ENCODE measurements at places on chromosomes 2 and 18.

GRCh38 chr18:8991155-8991554 lies 111.3 kb upstream of the NDUFV2 start:
- DNase-seq, result no peak

- no peak for DNase-seq
Observed at GRCh38 chr2:23037596-23037995, 347.4 kb upstream of the KLHL29 start.

DNA sequence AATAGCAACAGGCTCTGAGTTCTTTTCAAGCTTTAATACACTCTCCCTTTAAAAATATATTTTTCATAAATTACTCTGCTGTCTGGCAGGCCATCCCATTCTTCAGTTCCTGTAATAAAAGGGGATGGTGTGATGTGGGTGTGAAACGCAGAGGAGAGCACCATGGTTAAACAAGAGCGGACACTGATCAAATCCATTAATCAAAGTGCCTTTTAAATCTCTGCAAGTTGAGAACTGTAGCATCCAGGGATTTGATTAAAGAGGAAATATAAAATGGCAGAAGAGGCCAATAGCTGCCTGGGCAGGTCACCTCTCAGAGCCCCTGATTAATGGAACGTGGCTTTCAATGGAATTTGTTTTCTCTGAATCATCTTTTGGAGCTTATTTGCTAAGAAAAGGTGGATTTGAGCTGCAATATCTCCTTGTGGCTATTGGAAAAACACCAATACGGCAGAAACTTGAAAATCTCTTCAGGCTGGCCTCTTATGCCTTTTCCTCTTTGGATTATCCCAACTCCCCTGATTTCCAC lies 96.9 kb downstream of the ACTR3 start:
- DNase-seq, result no peak

DNA sequence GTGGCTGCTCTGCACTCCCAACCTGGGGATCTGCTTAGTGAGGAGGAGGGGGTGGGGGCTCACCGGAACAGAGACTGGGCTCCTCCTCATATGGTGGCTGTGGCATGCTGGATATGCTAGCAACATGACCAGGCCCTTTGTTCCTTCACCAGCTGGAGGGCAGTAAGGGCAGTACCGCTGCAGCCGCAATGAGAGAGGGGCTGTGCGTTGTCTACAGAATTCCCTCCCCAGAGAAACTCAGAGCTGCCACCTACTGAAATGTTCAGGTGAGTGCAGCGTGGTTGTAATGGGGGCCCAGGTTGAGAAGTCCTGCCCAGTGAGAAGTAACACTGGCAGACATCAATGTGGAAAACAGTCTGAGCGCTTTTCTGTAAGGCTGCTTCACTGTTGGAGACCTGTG lies 1211.9 kb upstream of the NXPH2 start:
- no peak for DNase-seq

DNA sequence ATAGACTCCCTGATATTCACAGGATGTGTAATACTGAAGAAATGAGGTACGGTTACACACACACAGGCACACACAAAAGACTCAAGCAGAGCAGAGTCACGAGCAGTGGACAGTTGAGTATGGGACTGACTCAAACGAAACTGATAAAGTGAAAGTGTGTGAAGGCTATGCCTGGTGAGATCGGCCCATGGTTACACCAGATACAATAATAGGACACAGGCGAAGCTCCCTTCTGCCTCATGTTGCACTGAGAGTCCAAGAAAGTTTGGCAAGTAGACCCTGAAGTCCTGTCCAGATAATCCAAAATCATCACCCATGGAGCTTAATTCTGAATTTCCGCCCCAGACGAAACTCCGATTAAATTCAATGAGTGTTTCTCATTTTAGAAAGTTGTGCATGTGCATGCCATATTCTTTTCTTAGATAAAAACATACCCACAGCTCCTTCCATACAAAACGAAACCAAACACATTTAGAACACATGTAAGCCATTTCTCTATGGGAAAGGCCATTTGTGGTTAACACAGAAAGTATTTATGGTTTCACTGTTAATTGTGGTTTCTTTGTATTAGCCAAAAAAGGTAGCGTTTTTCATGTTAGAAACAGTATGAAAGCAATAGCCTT lies 567.6 kb downstream of the PLCL1 start:
- DNase-seq, result no peak

DNA sequence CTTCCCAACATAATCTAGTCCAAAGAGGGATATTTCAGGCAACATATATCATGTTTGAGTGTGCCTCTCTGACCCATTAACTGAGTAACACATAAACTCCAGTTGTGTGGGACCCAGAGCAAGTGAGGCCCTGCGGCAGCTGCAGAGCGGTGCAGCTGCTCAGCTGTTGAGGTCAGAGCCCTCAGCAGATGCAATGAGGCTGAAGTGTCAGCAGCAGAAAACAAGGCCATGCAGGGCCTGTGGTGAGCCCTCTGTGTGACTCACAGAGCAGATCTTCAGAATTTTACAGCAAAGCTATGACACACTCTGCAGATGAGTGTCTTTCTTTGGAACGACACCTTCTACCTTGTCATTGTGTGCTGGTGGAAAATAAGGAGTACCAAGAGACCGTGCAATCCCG lies 168.5 kb downstream of the CBLN2 start:
- no peak for DNase-seq

- no peak for DNase-seq
Observed at GRCh38 chr2:129908721-129909373, 70.6 kb upstream of the RAB6C start.

GRCh38 chr2:40450796-40451430 lies 977 bp downstream of the SLC8A1 start:
- DNase-seq, result no peak

DNA sequence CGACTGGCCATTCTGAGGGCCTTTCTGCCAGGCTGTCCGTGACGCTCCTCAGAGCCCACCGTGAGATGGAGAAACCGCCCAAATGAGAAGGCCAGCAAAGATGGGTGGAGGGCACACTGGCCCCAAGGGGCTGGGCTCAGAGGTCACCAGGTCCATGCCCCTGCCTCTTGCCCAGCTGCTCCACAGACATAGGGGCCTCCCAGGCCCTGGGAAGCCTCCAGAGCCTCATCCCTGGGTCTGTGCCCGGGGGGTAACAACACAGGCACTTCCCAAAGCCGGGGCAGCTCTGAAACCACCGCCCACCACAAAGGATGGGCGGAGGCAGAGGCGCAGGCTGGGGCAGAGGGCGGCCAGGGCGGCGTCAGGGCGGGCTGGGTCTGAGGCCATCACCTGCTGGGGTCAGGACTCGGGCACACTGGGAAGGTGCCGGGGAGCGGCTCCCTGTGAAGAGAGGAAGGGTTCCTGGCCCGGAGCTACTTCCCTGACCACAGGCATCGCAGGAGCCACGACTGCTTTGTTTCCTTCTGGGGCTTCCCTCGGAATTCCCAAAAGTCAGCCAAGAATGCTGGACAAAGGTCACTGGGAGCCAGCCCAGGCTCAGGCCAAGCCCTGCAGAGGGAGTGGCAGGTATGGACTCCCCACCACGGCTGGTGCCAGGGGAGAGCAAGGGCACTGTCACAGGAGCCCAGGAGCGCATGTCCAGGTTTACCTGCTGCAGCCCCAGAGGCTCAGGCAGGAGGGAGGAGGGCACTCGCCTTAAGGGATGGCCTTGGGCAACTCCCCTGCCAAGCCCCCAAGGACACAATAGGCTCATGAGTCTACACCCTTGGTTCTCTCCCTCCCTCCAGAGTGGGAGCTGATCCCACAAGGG lies 9.4 kb downstream of the CYP26B1 start:
- no peak for DNase-seq

DNA sequence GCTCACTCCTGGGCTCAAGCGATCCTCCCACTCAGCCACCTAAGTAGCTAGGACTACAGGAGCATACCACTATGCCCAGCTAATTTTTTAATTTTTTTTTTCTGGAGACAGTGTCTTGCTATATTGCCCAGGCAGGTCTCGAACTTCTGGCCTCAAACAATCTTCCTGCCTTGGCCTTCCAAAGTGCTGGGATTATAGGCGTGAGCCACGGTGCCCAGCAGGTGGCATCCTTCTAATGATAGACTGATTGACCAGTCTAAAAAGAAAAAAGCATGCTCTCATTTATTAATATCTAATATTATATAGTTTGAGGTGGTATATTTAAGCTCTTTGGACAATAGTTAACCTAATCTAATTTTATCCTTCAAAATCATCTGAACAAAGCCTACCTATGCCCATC lies 198.6 kb downstream of the CAMKMT start:
- DNase-seq, result peak; percentile 21

DNA sequence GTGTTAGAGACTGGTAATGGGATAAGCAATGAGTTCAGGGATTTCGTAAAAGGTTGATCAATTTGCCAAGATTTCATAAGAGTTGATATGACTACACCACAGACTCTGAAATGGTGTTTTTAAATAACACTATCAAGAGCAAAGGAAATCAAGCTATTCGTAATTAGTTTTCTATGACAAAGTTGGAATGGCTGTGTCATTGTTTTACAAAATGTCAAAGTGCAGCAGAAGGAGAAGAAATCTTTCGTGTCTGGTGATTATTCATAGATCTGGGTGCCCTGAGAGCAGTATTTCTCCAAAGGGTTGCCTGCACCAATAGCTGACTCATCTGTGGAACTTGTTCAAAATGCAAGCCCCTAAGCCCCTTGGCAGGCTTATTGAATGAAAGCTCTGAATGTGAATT lies 70.1 kb downstream of the NABP1 start:
- DNase-seq, result no peak

DNA sequence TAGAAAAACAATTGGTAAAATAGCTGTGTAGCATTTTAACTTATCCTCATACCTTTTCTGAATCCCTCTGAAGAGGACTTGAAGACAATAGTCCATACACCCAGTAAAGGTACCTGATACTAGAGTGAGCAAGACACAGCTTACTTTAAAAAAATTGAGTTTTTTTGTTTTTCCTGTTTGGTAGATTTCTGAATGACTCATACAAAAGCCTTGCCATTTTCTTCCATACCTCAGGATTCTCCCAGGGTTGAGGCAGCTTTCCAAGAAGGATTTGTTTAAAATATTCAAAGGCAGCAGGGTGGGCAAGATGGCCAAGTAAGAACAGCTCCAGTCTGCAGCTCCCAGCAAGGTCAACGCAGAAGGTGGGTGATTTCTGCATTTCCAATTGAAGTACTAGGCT lies 551.0 kb upstream of the LRATD1 start:
- no peak for DNase-seq

GRCh38 chr18:32093523-32093922 lies 1.8 kb downstream of the RNF138 start:
- DNase-seq, result no peak

DNA sequence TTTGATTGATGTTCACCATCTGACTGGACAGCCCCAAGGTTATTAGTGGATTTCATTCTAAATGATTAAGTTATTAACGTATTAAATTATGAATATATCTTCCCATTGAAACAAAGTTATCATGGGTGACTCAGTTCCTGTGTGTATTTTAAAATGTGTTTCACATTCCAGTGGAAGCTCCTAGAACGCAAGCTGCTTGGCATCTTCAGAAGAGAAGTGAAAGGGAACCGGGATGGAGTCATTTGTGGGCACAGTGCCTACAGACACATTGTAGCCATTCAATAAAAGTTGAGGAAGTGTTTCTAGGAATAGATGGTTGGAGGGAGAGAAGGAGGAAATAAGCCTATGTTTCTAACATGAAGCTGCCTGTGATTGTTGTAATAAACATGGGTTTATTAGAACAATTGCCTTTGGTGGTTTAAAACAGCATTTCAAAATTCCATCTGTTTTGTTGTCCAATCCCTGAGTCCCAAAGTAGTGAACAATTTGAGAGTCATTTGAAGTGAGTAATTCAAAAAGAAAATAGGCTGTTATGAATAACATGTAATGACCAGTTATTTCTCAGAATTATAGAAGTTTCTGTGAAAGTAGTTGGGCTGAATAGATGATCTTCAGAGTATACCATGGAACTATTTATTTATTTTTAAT lies 143.5 kb downstream of the PKP4 start:
- DNase-seq, result no peak

GRCh38 chr2:114784890-114785583 lies 342.6 kb downstream of the DPP10 start:
- no peak for DNase-seq

DNA sequence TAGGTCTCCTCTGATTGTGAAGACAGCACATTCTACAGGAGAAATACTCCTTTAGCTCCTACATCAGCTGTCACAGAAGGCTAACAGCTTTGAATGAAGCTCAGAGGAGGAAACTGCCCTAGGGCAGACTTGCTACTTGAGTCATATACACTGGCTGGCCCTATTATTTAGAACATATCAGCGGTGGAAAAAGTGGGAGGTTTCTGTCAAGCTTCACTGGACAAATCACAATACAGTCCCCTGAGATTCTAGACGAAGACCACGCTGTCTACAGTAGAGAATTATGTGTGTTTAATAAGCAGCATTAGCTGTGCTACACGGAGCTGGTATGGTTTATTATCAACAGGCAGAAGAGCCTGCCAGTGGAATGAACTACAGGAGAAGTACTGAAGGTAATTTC lies 230.9 kb upstream of the FSIP2 start:
- DNase-seq, result no peak

DNA sequence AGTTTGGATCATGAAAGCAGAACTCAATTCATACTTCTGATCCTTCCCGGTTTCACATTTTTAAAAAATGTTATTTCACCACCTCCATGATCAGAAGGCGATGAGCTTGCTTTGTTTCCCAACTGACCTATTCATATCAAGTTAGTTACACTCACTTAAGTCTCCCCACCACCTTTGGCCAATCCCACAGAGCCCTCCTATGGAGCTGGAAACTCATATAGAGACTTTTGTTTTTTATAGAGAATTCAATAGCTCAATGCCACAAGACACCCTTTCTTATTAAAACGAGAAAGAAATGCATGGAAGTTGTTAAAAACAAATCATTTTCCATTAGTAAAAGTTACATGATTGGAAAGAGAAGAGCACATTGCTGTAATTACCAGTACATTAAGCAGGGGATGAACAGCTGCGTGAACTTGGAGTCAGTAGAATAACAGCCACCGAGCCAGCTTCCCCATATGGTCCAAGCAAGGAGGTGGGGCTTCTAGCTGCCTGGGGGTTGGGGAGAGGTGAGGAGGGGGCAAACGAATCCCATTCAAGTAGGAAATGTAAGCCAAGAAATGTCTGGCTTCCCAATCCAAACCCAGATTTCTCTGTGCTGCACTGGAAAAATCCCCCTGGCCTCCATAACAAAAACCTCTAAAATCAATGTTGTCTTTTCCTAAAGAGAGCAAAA lies 614.5 kb downstream of the IRS1 start:
- no peak for DNase-seq

GRCh38 chr18:11991021-11991795 lies 9.9 kb downstream of the IMPA2 start:
- DNase-seq, result no peak

GRCh38 chr18:43847164-43848091 lies 570.1 kb upstream of the SYT4 start:
- no peak for DNase-seq
